A172 (cell line): ENCODE measurements at places on chromosomes 5 and 9.
A peak's percentile ranks its signal among the peaks of the same experiment; 100 is the strongest.

GRCh38 chr5:83368319-83368718 lies 103.2 kb upstream of the VCAN start:
- peak; percentile 84 for DNase-seq

- DNase-seq: no peak
Observed at GRCh38 chr9:36382484-36382883, 17.6 kb downstream of the RNF38 start.

DNA sequence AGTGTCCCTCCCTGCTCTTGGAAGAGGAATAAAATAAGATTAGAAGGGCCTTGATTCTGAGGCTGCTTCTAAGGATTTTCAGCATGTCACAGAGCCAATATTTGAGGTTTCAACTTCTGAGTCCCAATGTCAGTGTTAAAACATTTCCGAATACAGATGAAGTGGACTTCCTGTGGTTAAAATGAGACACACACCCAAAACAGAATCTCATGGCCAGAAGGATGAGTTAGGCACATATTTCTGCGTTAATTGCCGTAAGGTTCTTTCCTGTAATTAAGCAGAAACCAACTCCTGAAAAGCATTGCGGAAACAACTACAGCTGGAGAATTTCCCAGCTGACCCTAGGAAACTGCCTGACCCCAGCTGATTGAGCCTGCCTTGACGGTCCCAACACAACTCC lies 10.4 kb upstream of the ZNF354B start:
- DNase-seq: no peak

- no peak for DNase-seq
Observed at GRCh38 chr5:141916522-141916921, 7.1 kb upstream of the DELE1 start.

DNA sequence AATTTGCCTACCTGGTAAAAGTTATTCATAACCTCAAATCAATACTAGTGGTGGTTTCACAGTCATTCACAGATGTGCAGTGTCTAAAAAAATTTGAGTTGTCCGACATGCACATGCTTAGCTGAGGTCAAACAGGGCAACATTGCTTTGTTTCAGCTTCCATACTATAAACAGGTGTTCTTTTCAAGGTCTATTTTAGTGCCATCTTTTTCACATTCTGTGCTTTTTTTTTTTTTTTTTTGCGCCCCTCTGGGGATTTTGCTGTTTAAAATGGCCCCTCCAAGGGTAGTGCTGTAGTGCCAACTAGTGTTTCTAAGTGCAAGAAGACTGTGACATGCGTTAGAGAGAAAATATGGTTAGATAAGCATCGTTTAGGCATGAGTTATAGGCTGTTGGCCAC lies 14.5 kb downstream of the PHAX start:
- DNase-seq: no peak

DNA sequence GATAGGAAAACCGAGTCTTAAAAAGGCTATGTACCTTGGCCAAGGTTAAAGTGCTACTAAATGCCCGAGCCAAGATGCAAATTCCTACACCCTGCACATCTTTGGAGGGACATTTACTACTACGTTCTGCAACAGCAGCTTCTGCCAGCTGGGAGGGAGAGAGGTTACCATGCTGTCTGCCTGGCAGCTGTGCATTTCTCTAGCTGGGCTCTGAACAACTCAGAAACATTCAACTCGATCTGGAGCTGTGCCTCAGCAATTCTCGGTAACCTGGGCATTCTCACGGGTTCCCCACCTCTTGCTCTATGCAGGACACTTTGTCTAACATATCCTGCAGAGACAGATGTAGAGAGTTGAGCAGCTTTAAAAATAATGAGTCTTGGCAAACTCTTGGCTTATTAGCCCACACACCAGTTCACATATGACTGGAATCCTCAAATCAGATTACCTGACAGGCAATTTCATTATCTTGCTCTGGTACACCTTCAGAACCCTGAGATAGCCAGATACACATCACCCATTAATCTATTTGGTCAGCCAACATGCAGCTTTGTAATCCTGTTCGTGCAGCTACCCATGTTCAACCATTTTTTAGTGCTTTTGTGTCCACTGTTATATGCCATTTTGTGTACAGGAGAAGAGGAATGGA lies 115.8 kb downstream of the EFNA5 start:
- DNase-seq: no peak

DNA sequence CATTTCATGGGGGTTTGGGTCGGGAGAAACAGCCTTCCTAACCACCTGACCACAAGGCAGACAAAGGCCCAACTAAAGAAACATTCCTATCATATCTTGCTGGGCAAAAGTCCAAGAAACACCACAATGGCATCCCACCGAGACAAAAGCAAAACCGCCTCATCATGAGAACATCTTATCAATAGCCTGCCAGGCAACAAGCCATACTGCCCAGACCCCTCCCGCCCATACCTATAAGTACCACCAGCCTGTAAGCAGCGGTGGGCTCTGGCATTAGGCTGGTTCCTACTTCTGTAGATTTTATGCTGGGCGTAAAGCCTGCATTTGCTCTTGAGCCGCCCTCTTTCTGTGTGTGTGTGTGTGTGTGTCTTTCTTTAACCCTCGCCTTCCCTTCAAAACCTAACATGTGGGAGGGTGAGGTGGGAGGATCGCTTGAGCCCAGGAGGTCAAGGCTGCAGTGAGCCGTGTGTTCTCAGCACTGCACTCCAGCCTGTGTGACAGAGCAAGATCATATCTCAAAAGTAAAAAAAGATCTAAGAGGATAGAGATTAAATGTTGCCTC lies 56.9 kb downstream of the PDE6A start:
- DNase-seq: peak; percentile 92

DNA sequence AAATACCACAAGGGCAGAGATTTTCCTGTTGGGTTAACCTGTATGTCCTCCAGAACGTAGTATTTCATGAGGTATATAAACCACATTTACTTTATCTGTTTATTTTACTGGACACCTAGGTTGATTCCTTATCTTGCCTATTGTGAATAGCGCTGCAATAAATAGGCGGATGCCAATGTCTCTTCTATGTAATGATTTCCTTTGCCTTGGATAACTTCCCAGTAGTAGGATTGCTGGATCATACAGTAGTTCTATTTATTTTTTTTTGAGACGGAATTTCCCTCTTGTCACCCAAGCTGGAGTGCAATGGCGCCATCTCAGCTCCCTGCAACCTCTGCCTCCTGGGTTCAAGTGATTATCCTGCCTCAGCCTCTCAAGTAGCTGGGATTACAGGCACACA lies 15.6 kb upstream of the TUT7 start:
- peak; percentile 29 for DNase-seq

- DNase-seq: peak; percentile 68
Observed at GRCh38 chr9:37156781-37157356, 36.5 kb downstream of the ZCCHC7 start.

DNA sequence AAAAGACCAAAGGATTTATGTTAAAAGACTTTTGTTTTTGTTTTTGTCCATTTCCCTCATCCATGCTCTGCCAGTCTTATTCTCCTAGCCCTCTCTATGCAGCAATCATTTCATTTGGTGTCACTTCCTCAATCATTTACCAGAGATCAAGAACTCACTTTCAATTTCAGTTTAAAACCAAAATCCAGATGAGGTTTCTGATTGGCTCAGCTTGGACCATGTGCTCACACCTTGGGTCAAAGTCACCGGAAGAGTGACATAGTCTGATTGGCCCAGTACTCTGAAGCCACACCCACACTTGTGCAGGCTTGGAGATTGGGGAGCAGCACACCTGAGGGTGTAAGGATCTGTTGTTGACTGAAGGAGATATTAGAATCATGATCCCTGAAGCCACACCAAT lies 79.6 kb downstream of the TLR4 start:
- no peak for DNase-seq

DNA sequence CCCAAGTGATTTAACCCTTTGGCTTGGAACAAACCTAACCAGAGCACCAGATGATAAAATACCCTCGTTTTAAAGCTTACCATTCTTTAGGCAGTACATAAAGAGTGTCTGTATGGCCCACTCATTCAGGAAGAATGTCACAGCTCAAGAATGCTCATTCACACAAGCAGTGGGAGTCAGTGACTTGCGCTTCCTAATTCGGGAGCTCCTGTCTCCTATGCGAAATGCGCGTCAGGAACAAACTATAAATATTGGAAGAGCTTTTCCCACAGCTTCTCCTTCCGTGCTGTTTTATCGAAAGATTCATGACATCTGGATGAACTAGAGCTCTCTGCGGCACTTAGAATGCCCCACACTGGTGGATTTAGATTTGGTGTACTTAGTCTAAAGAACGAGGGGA lies 66.6 kb downstream of the NTRK2 start:
- DNase-seq: no peak

GRCh38 chr9:121499427-121500164 lies at the start of gene GGTA1:
Gene GGTA1, minus strand, starts transcription at chr9:121499844. Its CDS starts 31,922 bp downstream, at chr9:121467922.
- DNase-seq: peak; percentile 16

- DNase-seq: no peak
Observed at GRCh38 chr5:91390268-91390667, 7.2 kb upstream of the ARRDC3 start.

DNA sequence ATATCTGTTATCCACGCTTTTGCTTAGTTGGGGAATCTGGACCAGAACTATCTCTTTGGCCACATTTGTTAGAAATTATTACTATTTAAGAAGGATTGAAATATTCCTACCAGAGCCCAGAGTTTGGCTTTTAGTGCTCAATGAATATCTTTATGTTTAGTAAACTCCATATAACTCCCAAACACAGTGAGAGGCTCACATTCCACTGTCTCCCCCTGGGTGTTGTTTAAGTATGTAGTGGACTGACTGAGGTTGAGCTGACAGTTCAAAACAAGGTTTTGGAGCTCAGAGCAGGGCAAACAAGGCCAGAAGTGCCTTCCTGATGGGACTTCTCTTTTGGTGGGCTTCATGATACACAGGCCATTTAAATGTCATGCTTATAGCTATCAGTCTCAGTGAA lies 216.0 kb downstream of the SMARCA2 start:
- no peak for DNase-seq

DNA sequence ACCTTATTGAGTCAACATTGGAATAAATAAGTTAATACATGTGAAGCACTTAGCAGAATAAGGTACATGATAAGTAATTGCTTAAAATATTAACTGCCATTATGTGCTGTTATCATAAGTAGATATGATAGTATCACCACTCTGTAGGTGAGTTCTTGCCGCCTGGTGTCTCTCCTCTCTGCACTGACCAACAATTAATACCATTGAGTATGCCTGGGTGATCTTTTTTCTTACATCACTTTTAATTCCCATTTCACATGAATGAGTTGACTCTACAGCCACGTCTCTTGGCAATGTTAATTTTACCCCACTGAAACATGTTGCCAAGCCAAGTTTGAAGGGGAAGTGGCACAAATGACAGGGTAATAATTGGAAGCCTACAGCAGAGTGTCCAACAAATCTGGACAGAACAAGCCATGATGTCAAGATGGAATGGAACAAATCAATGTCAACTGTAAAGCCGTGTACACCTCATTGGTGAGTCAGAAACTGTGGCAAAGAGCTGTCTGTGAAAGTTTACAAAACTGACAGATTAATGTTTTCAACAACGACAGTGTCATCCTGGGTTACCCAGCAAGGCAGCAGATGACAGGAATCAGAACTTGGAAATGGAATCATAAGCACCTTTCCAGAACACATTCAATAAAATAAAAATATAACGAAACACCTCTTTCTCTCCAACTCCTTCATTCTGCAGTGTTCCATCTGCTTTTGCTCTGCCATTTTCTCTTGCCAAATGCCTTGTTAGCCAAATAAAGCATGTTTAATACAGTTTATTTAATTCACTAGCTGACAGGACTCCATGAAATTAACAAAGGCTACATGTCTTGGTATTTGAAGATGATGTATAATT lies 330.9 kb downstream of the CTNND2 start:
- DNase-seq: no peak

DNA sequence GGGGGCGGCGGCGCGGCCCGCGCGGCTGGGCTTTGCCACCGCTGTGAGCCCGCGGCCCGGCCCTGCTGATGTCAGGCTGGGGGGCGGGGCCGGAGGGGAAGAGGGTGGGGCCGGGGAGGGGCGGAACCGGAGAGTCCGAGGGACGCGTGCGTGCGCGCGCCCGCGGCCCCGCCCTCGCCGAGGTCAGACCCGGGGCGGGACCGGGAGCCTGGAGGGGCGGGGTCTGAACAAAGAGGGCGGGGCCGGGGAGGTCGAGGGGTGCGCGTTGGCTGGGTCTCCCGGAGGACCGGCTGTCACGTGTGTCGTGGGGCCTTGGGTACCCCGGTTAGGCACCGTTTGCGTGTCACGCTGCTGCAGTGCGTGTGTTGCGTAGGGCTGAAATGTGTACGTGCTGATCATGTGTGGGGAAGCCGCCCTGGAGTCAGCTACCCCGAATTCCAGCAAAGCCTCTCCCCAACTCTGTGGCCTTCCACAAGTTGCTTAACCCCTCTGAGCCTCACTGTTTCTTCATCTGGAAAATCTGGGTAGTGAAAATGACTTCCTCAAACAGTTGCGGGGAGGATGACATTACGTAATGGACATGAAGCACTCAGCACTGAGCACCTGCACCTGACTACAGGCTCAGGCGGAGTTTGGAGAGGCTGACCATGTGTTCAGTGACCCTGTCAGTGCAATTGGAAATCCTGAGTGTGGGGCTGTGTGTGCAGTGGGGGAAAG lies at the start of gene RALGDS:
Gene RALGDS (minus strand): TSS at position 43 of the 717 bp plus-strand sequence. CDS start 86 bp downstream, outside the sequence.
- peak; percentile 55 for DNase-seq
